Skin of body (tissue), 3 donors: ENCODE measurements at places on chromosomes 5 and 9.

- no peak for DNase-seq
Measured at GRCh38 chr5:29230591-29230990, 1962.9 kb upstream of the CDH6 start.

DNA sequence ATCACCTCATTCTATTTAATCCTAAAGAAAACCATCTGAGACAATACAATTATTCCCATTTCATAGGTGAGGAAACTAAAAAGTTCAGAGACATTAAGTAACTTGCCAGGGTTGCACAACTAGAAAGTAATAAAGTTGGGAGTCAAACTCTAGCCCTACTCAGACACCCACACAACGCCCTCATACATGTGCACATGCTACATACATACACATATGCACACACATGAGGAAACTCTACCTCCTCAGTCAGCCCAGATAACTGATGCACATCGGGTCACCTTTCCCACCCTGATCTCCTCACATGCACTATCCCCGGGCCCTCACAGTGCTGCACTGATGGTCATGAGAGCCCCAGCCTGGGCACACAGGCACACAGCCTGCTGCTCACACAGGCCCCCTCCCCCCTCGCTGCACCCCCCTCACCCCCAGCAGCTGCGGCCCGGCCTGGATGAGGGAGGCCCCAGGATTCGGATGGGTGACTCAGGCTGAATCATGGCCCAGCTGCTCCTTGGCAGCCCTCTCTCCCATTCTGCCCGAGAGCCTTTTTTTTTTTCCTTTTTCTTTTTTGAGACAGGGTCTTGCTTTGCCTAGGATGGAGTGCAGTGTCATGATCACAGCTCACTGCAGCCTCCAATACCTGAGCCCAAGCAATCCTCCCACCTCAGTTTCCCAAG lies 5.0 kb upstream of the GPRIN1 start:
- DNase-seq, result no peak

GRCh38 chr5:129465776-129466344 lies 5.8 kb downstream of the ADAMTS19 start:
- peak; percentile 15 for DNase-seq

DNA sequence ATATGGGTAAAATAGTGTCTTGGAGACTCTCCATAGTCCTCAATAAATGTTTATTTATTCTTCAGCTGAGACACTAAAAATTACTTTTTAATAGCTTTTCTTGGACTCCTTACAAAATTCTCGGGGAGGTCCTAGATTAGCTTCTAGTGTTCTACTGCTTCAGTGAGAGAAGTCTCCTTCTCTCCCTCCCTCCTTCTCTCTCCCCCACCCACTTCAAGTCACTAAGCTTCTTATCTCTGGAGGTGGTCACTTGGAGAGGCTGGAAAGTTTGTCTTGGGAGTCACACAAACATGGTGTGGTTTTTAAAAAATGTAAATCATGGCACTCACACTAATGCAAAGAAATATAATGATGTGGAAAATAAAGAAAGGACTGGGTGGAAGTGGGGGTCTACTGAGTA lies 64.1 kb downstream of the SEMA6A start:
- no peak for DNase-seq

DNA sequence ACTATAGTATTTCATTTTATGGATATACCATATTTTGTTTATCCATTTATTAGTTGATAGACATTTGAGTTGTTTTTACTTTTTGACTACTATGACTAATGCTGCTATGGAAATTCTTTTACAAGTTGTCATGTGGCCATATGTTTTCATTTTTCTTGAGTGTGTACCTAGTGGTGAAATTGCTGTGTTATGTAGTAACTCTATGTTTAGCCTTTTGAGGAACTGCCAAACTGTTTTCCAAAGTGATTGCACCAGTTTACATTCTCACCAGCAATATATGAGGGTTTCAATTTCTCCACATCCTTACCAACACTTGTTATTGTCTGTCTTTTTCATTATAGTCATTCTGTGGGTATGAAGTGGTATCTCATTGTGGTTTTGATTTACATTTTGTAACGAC lies 75.4 kb downstream of the GRIA1 start:
- no peak for DNase-seq

DNA sequence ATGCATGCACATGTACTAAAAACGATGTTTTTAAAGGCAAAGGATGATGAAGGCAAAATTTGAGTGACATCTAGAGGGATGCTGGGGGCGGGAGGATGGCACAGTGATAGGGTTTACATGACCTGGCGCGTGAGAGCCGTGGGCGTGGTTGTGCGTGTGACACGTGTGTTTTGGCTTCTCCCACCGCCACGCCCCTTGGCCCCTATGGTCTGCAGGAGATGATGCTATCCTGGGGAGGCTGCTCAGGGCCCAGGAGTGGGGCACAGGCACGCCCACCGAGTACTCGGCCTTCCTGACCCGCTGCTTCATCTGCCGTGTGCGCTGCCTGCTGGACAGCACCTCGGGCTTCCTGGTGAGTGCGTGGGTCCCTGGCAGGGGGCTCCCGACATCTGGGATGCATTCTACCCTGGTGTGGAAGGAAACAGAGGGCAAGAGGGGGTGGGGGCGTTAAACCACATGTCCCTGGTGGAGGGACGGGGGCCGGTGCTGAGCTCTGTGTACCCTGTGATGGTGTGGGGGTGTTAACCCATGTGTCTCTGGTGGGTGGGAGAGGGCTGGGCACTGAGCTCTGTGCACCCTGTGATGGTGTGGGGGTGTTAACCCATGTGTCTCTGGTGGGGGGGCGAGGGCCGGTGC lies 19.2 kb upstream of the EXOC3 start:
- DNase-seq, result no peak

GRCh38 chr9:108565651-108566378 lies 290.0 kb downstream of the ACTL7B start:
- peak; percentile 87 for DNase-seq

GRCh38 chr9:131525643-131526565 lies 5.2 kb downstream of the UCK1 start:
- no peak for DNase-seq

GRCh38 chr5:41312478-41313060 lies 99.2 kb upstream of the C6 start:
- no peak for DNase-seq

GRCh38 chr5:163757344-163757743 lies 251.9 kb downstream of the MAT2B start:
- no peak for DNase-seq

DNA sequence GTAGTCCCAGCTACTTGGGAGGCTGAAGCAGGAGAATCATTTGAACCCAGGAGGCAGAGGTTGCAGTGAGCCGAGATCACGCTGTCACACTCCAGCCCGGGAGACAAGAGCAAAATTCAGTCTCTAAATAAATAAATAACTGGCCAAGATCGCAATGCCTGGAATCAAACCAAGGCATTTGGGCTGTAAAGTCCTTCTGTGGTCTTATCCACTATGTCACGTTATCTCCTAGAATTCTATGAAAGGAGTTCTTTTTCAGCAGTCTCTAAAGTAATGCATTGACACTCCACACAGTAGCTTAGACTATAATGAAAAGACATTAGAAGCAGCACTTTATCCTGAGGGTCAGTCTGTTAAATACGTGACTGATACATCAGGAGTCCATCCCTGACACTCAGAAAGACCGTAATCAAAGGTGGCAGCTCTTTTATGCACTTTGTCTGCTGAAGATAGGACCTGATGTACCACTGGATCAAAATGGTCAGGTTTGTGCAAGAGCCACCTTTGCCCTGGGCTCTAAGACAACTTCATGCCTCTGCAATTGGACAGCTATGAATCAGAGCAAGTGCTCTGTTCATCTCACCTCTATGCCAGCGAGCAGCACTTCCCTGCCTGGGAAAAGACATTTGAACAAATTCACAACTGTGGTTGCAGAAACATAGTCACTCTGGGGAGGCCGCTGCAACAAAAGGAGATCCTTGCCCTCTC lies 31.7 kb upstream of the GNA14 start:
- DNase-seq, result no peak

DNA sequence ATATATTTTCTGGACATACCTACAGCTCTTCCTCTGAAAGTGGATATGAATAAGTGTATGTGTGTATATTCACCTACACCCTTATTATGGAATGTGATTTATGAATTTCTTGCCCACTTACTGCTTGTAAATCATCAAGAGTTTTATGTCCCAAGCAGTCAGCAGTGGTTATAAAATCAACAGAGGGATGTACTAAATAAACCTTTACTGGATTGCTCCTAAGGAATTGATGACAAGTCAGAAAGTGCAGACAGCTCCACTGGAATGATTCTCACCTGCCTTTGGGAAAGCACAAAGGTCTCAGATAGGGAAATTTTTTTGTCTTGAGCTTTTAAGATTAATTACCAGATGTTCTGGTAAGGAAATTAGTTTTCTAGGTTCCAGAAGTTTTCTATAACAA lies 9.3 kb downstream of the TMEM174 start:
- DNase-seq, result no peak

GRCh38 chr5:168822745-168823281 lies 243.6 kb upstream of the PANK3 start:
- DNase-seq, result no peak

DNA sequence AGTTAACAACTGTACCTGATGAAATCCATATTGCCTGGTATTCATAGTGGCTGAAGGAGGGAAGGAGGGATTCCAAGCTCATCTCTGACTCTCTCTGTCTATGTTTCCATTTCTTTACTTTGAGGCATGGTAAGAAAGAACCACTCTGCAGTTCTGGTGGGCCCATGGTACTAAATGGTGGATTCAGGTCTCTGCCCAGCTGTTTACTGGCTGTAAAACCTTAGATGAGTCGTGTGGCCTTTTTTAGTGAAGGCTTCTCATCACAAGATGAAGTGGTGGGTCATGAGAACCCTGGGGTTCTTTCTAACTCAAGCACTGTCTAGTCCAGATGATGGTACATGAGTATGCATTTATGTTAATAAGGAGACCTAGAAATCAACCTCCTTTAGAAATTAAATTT lies 49.7 kb downstream of the ZNF366 start:
- no peak for DNase-seq

- DNase-seq, result no peak
Measured at GRCh38 chr9:38133595-38133994, 64.6 kb upstream of the SHB start.

DNA sequence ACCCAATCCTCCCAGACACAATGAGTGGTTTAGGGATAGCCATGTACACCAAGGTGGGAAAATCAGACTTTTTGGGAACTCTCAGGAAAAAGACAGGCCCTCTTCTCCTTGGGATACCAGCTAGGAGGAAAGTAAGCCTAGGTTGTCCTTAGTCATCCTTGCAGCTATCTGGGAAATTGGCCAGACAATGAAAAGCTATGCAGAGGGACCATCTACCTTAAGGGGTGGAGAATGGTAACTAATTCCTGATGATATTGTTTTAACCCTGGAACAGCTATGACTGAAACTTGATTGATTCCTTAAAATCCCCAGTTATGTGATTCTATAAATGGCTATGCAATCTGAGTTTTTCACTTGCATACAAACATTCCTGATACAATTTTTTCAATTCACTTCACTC lies 88.9 kb upstream of the BNC2 start:
- DNase-seq, result no peak

GRCh38 chr9:113231701-113232100 lies 10.4 kb downstream of the SLC31A1 start:
- no peak for DNase-seq

DNA sequence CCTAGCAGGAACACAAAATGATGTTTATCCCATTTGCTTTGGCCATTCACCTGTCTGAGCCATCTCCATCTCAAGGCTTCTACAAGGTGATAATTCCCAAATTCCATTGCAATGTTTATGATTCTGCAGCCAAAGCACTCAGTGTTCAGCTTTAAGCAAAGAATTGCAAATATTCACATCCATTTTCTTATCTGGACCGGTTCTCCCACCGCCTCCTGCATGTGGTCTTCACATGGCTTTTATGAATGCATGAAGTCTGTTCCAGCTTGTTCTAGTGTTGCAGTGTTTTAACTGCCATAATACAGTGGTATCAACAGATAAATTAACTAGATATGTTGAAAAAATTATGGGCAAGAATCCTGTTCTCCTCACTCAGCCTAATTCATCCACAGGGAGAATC lies 443.0 kb upstream of the KLF4 start:
- DNase-seq, result peak; percentile 54

- no peak for DNase-seq
Measured at GRCh38 chr5:112245656-112246055, 173.4 kb downstream of the EPB41L4A start.

DNA sequence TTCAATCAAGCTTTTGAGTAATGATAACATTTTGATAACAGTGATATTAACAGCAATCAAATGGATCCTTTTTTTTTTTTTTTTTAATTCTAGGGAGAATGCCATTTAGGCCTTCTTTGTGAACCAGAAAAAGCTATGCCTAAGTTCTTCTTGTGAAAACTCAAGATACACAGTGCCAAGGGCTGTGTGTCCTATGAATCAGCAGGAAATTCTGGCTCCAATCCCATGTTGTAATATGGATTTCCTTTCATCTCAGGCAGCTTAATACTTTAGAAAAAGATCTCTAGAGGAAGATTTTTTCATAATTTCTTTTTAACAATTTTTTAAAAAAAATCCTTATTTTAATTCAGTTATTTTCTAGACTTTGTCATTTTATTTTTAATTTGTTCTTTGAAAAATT lies 96.1 kb downstream of the NUDT12 start:
- peak; percentile 0 for DNase-seq

DNA sequence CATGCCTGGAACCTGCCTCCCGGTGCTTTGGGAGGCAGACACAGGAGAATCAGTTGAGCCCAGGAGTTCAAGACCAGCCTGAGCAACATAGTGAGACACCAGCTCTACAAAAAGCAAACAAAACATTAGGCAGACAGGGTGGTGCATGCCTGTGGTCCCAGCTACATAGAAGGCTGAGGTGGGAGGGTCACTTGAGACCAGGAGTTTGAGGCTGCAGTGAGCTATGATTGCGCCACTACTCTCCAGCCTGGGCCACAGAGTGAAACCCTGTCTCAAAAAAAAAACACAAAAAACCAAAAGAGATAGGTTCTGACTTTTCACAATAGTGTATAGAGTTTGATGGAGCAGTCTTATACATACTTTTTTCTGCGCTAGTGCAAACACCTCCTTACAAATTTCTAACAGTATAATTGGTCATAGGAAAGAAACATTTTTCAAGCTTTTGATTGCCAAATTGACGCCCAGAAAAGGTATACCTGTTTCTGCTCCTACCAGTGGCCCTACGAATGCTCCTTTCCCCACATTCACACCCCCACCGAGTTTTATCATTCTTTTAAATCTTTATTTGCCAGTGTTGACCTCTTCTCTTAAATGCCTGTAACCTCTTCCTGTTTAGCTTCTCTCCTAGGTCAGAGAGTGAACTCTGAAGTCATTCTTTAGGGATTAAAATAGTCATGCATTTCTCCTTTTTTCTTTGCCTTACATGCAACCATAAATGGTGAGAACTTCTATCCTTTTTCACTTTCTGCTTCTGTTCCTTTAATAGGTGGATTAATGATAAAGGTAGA lies 7.5 kb downstream of the DOCK8 start:
- DNase-seq, result no peak

GRCh38 chr5:138275379-138275782 lies 960 bp upstream of the GFRA3 start:
- no peak for DNase-seq

- no peak for DNase-seq
Measured at GRCh38 chr9:91176426-91176825, 185.3 kb downstream of the AUH start.

DNA sequence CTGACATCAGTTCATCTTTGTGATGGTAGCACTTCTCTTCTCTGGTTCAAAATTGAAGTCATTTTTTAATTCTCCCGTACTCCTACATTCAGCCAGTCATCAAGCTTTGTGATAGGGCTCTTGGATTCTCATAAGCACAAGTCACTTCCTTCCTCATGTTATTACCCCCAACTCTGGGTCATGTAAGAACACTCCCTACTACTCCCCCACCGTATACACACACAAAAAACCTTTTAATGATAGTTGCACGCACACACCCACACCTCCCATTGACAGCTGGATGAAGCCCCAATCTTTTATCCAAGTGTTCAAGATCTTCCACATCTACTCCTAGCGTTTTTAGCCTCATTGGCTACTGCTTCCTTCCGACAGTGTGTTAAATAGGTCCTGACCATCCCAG lies 16.8 kb downstream of the KDM3B start:
- DNase-seq, result no peak
